ENCODE measurements at places on chromosomes 11 and 22. TPM values are rescaled to one million over a fixed set of nuclear protein-coding genes. Genes with fewer than 3 reads are reported as not detected.

GRCh38 chr11:69091638-69092165 lies 43.0 kb downstream of the TPCN2 start:
- H3K4me3 ChIP-seq: no peak overlapping the region
- peaks cover 11% of the 10 kb centered on the region for H3K36me3 ChIP-seq
- no peaks in the 10 kb centered on the region for H3K4me1 ChIP-seq
- no peak overlapping the region for H3K27ac ChIP-seq
- DNase-seq: no peak

GRCh38 chr11:12404436-12404835 lies 27.1 kb downstream of the PARVA start:
- no peaks in the 10 kb centered on the region for H3K27me3 ChIP-seq
- no peaks in the 10 kb centered on the region for H3K4me1 ChIP-seq
- no peak overlapping the region for H3K4me3 ChIP-seq
- no peak overlapping the region for H3K27ac ChIP-seq
- no peak for DNase-seq

DNA sequence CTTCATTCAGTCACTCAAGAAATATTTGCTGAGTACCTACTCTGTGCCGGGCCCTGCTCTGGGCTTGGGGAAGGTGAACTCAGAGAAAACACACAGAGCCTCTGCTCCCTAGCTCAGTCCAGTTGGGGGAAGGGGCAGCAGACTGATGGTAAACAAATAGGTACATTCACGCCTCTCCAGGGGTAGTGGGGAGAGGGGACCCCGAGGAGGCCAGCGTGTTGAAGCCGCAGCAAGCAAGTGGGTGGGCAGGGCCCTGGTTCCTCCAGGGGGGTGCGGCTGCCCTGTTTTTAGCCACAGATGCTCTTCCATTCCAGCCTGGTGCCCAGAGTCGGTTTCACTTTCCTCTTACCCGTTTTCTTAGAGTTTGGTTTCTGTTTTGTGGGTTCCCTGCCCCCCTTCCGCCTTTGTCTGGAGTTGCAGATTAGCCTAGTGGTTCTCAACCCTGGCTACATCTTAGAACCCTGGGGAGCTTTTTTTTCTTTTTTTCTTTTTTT lies 8.7 kb downstream of the DRAP1 start:
- H3K27me3 ChIP-seq: no peaks in the 10 kb centered on the region
- peak overlapping the region; percentile 99 for H3K27ac ChIP-seq
- DNase-seq: peak; percentile 82

DNA sequence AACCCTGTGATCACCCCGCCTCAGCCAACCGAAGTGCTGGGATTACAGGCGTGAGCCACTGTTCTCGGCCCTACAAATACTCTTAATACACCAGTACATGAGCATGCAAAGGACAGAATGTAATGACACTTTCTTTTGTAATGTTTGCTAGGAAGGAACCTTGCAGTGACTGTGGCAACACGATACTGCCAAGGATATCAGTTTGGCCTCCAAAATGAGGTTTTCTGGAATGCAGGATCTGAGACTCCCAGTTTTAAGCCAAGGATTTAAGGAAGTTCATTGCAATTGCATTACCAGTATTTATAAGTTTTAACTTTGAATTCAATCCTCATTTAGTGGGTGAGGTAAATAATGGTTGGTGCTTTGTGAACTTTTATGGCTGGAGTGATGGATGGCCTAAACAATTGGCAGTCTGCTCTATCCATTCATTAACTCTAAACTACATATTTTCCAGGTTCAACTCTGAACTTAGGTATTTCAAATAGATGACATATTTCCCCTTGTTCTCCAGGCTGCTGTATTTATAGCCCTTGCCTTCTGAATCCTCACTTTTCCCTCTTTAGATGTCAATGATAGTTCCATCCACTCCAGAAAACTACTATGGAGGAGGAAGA lies 330.3 kb downstream of the C11orf87 start:
- no peaks in the 10 kb centered on the region for H3K36me3 ChIP-seq
- DNase-seq: no peak
- H3K27me3 ChIP-seq: peaks cover 4% of the 10 kb centered on the region
- no peak overlapping the region for H3K27ac ChIP-seq
- peaks cover 28% of the 10 kb centered on the region for H3K4me1 ChIP-seq
- no peak overlapping the region for H3K4me3 ChIP-seq

DNA sequence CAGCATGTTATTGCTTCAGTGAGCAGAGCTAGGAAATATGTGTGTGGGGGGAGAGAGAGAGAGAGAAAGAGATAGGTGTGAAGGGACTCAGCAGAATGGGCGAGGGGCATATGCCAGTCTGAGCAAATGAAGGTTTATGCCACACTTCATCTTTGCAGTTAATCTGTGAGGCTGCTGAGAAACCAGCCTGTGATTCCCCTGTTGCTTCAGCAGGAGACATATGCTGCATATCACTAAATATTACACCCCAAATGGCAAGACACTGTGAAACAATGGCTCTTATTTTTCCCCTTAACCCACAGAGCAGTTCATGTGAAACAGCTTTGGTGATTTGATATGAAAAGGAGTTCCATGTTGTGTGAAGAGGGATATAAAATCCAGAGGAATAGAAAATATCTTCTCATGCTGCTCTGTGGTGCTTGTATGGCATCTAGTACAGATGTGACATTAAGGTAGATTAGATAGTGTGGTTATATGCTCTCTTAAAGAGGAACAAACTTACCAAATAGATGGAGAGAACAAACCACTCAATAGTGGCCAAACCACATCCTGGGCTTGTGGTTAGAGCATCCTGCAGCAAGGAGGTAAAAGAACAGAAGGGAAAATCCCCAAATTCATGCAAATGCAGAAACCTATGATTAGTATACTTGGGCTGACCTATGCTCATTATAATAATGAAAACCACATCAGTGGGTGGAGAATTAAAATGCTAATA lies 864.2 kb downstream of the FAM181B start:
- peak; percentile 86 for DNase-seq
- H3K36me3 ChIP-seq: no peaks in the 10 kb centered on the region
- peak overlapping the region; percentile 91 for H3K4me3 ChIP-seq

DNA sequence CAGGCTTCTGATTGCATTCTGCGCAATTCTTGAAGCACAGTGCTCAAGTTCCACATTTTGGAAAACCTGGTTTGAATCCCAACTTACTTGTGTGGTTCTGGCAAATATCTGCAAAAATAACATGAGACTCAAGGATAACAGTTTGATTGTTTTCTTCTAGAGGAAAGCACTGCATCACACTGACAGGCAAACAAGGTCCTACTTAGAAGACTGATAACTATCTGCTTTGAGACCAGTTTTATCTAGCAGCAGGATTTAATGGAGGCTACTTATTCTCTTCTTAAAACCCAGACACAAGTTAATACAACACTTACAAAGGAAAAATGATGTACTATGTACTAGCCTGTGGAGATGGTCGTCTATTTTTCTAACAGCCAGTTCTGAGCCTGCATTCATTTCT lies 41.4 kb downstream of the RIC3 start:
- no peak overlapping the region for H3K4me3 ChIP-seq
- H3K27ac ChIP-seq: no peak overlapping the region
- DNase-seq: no peak
- H3K4me1 ChIP-seq: peaks cover 2% of the 10 kb centered on the region
- peaks cover 30% of the 10 kb centered on the region for H3K36me3 ChIP-seq
- no peaks in the 10 kb centered on the region for H3K27me3 ChIP-seq

DNA sequence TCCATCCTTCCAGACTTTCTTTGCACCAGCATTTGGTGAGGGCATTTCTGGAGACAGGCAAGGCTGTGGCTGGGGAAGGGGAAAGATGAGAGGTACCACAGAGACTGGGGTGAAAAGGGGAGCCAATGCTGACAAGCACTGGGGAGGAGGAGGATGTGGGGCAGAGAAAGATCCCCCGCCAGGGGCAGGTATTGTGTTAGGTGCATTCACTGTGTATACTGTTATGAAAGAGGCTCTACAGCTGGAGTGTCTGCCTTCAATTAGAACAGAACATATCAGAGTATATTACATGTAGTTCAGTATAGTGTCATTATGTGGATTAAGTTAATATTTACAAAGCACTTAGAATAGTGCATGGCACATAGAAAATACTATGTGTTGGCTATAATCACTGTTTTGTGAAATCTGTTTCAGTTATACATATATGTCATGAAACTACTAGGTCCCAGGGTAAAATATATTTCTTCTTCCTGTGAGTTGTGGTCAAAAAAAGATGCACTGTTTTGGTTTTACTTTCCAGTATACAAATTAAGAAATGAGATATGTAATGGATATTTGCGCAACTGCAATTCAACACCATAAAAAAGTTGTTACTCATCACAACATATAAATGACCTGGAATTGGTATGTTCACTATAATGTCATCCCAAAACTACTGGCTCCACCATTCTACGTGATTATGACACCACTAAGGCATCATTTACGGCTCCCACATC lies 8.4 kb downstream of the MSANTD2 start:
- peaks cover 38% of the 10 kb centered on the region for H3K4me1 ChIP-seq
- DNase-seq: no peak
- H3K36me3 ChIP-seq: peaks cover 2% of the 10 kb centered on the region
- no peak overlapping the region for H3K27ac ChIP-seq

GRCh38 chr22:46070803-46071450 lies 79.4 kb upstream of the PPARA start:
- no peaks in the 10 kb centered on the region for H3K27me3 ChIP-seq
- peak; percentile 31 for DNase-seq
- H3K4me3 ChIP-seq: no peak overlapping the region
- H3K27ac ChIP-seq: no peak overlapping the region
- H3K36me3 ChIP-seq: peaks cover 4% of the 10 kb centered on the region

The LTBP3 gene
- 7.3 TPM for polyA plus RNA-seq

The MISFA gene
- 0.96 TPM for polyA plus RNA-seq

The MYOD1 gene
- not detected for polyA plus RNA-seq
